ENCODE measurements at places on chromosomes 4 and X.

DNA sequence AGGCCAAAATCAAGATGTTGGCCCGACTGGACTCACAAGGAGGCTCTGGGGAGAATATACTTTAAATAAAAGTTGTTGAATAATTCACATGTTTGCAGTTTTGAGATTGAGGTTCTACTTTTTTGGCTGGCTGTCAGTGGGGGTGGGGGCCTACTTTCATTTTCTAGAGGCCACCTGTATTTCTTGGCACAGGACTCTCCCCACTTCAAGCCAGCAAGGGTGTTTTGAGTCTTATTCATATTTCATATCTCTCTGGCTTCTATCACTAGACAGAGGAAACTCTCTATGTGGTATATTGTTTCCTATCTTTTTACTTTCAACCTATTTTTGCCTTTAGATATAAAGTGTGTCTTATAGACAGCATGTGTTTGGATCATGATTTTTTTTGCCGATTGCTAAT, 266.4 kb downstream of the PRR32 start:
- no peak for DNase-seq

DNA sequence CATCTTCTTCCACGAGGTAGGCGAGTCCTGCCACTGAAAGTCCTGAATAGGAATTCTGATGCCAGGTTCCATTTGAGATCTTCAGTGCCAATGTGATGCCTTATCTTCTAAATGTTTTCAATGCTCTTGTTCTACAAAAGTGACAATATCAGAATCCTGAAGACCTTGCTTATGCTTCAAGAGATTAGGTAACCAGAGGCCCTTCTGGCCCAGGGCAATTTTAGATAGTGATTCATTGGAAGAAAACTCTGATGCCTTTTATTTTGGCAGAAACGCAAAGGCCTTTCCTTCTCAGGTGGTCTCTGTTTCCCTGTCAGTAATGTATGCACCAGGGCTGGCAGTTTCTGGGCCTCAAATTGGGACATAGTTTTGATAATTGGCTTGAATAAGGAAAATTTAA, 144.8 kb downstream of the CEP135 start:
- DNase-seq, result no peak

DNA sequence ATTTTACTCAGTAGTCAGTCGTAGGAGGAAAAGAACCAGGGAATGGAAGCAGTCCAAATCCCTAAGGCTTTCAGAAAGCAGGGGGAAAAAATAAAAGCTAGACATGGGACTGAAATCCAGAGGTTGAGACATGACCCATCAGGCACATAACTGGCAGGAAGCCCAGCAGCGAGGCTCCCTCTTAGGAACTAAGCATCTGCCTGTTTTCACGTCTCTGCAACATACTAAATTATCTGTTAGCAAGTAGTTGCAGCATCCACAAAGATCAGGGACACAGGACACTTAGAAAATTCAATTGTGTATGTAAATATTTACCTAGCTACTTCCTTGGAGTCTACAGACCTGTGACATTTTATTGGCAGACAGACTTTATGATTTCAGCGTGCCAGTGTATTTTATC, 118.0 kb upstream of the EDNRA start:
- DNase-seq, result no peak

- DNase-seq, result no peak
Observed at GRCh38 chr4:18454349-18454748, 432.8 kb upstream of the LCORL start.

DNA sequence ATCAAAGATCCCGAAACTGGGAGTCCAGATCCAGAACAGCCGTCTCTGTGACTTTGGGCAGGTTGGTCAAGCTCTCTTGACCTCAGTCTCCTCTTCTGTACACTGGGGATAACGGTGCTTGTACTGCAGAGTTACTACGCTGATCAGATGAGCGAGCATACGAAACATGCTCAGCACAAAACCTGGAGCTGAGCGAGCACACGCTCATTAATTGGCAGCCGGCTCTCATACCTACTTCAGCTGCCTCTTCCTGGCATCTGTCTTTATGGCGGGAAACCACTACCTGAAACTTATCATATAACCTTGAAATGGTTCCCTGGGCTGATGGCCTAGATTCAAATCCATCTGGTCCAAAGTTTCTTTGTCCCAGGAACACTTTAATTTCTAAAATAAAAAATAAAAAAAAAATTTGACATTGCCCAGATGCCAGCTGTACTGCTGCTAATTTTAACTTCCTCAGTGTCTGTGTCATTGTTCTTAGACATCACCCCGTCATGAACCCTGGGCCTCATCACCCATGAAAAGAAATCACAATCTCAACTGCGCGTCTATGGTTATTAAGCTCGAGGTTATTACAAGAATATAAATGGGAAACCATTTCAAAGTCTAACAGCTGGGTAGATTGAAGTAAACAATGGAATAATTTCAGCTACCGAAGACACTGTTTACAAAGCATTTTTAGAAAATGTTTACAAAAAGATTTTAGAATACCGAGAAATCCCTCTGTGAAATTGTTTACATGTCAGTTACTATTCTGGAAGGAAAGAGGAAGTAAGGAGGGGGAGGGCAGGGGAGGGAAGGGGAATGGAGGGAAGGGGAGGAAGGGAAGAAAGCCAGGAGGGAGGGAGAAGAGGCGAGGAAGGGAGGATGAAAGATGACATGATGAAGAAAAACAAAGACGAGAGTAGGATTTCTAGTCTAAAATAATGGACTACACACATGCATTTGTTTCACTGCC, 49.0 kb downstream of the CRMP1 start:
- no peak for DNase-seq

DNA sequence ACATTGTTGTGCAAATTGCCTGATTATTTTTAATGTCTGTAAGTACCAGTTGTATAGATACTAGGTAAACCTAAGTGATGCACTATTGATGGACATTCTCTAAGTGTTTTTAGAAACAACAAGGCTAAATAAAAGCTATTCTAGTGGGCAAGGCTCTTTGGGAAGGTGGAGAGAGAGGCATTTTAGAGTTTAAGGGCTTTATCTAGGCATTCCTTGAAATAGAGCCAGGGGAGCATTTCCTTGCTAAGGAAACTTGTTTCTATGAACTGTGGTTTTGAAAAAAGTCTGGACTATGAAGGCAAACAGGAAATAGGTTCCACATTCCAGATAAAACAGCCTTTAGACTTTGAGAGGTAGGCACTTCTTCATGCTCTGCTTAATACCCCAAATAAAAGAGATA, 23.8 kb downstream of the BMX start:
- no peak for DNase-seq

GRCh38 chrX:29478336-29479069, 736.9 kb upstream of the MAGEB2 start:
- DNase-seq, result no peak

GRCh38 chr4:33200377-33200776, 2480.2 kb downstream of the PCDH7 start:
- DNase-seq, result no peak

- no peak for DNase-seq
Observed at GRCh38 chr4:152161676-152162330, 374.1 kb downstream of the FBXW7 start.

Data from stimulated activated CD8-positive, alpha-beta memory T cell treated with anti-CD3 and anti-CD28 coated beads, Interleukin-15, amount 100 ng/mL, for 4 hours (primary cell).